ENCODE measurements at places on chromosomes 5 and 9.

- no peak for DNase-seq
Measured at GRCh38 chr9:137370865-137371520, 52.0 kb downstream of the EXD3 start.

GRCh38 chr5:162160401-162160800 lies 92.8 kb downstream of the GABRG2 start:
- DNase-seq = no peak

DNA sequence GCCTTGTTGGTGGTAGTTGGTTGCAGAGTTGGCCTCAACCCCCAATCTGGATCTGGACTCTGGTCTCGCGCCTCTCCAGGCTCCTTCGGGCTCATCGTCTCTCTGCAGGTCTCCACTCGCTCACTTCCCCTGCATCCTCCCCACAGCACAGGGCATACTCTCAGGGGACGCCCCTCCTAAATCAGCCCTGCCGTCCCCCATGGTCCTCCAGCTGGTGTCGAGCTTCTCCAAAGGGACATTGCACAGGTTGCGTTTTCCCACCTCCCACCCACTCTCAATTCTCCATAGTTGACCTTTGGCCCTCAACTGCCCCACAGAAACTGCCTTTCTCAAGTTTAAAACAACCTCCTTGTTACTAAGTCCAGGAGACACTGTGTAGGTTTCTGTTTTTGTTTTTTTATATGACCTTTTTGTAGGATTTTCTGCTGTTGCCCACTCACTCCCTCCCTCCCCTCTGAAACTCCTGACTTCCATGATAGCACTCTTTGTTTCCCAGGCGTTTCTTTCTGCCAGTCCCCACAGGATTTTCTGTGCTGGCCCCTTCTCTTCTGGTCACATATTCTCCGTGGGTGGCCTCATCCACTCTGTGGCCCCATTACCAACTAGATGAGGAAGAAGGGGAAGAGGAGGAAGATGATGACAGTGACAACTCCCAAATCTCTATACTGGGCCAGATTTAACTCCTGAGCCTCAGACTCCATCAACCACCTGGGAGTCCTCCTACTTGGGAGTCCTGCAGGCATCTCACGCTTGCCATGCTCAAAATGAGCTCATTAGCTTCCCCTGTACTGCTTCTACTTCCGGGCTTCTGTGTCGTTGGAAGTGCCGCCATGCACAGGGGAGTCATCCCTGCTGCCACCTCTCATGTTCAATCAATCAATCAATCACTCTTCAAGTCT lies 50.3 kb downstream of the ALG2 start:
- no peak for DNase-seq

DNA sequence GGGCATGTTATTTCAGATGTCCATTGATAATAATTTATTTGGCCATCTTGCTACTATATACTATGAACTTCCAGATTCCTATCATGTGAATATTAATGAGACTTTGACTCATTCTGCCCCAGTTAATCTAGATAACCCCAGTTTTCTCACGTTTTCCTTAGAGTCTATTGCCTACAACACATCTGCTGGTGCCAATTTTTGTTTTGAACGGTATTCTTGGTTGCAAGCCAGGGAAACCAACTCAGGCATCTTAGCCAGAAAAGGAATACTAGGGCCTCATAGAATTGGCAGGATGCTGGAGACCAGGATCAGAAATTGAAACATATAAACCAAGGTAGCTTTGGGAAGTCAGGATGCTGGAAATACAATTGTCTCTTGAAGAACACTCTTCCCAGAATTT lies 28.0 kb upstream of the NPR3 start:
- no peak for DNase-seq

DNA sequence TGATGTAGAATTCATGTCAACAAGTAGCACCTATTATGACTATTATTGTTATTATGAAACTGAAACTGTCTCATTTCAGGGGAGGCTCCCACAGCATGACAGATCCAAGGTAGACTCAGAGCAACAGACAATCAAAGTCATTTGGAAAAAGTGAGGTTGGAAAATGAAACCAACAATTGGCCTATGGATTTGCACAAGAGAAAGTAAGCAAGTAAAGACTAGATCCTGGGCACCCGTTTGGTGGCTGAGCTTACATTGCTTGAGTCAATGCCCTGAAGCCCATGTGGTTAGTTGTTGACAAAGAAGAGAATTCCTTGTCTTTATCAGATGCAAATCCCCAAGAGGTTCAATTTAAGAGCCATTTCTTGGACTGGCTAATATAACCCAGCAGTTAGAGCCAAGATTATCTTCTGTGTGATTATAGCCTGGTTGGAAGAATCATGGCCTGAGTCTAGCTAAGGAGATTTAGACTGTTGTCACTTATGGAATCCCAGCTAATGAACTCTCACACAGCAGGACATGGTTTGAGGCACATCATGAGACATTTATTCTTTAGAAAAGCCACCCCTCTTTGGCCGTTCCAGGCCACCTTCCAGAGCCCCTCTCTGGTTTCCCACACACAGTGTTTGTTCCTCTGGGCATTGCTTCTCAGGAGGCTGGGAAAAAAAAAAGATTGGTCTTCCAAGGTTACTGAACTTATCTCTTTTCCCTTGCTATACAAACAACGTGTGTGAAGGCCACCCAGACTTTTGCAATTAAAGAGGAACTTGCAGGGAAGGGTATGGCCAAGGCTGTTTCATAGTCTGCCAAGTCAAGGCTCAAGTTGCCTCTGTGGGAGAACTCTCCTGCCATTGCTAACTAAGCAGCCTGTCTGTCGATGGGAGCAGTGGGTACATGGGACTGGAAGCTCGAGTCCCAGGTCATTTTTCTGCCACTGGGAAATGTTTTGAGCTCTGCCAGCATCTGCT lies 399.5 kb downstream of the ENC1 start:
- no peak for DNase-seq

DNA sequence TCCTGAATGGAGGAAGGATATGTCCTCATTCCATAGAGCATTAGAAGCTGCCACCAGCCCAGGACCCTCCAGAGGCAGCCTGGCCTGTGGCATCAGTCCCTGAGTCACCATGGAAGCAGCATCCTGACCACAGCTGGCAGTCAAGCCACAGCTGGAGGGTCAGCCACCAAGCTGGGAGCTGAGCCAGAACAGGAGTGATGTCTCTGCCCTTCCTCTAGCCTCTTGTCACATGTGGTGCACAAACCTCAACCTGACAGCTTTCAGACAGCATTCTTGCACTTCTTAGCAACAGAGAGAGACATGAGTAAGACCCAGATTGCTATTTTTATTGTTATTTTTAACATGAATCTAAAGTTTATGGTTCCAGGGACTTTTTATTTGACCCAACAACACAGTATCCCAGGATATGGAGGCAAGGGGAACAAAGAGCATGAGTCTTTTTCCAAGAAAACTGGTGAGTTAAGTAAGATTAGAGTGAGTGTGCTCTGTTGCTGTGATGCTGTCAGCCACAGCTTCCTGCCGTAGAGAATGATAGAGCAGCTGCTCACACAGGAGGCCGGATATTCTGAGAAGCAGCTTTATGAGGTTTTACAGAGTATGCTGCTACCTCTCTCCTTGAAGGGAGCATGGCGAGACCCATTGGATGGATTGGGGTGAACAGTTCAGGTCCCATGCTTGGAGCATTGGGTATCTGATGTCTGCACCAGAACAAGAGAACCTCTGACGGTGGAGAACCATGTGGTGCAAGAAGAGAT lies 13.0 kb upstream of the CYFIP2 start:
- DNase-seq = no peak

DNA sequence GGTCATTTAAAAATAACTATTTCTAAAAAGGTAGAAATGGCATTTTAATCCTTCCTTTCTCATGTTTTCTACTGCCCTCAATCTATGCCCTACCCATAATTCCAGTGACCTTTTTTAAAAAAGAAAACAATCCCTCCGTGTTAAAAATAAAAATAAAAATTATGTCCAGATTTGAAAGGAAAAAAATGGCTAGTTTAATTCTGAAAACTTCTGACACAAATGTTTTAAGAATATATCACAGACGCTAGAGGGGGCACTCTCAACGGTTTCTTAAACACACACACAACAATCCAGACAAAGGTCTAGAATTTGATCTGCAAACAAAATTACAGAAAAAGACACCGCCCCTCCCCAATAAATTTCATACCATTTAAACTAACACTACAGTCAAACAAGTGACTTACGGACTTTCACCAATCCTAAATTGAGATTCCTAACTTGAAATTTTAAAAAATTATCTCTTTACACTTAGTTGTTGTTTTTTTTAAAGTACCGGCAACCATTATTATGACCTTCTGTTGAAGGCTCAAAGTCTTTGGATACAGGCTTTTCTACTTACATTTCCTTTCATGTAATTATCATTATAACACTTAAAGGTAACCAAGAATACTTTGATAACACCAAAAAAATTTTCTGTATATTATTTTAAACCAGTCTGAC lies 38.2 kb downstream of the CLINT1 start:
- peak; percentile 13 for DNase-seq

DNA sequence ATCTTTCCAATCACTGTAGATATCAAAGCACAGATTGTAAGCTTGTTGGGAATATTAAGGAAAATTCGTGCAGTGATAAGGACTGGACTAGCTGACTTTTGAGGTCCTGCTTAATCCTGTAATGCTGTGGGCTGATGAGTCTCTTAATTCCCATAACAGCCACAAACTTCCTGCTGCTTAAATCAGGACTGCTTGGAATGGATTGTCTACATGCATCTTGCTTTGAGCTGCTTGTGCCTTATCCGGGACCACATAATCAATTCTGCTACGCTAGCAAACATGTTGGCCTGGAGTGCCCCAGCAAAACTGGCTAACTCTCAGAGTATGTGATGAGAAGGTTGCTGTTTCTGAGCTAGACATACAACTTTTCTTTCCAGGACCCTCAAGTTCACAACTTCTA lies 79.6 kb downstream of the SNCAIP start:
- DNase-seq = no peak

DNA sequence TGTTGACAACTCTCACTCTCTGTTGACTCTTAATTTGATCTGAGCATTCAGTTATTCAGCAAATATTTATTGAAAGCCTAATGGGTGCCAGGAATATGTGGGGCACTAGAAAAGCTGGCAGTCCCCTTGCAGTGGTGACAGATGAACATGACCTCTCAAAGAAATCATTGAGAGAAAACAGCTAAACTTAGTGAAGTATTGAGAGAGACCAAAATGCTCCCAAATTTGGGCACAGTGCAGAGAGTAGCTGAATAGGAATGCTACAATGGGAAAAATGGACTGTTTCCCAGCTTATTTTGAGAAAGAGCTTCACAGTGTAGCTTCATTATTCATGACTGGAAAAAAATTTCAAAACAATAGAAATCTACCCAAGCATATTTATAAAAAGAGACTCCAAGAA lies 257.9 kb downstream of the SGCD start:
- DNase-seq = no peak
